ENCODE measurements at places on chromosomes 12 and 14. TPM values are rescaled to one million over a fixed set of nuclear protein-coding genes. Genes with fewer than 3 reads are reported as not detected.

GRCh38 chr12:131994589-131994988, 44.8 kb downstream of the EP400 start:
- peaks cover 8% of the 10 kb centered on the region for H3K4me1 ChIP-seq
- H3K27ac ChIP-seq: no peak overlapping the region
- no peak overlapping the region for H3K4me3 ChIP-seq
- no peak for DNase-seq
- peaks cover 63% of the 10 kb centered on the region for H3K36me3 ChIP-seq
- H3K27me3 ChIP-seq: no peaks in the 10 kb centered on the region

DNA sequence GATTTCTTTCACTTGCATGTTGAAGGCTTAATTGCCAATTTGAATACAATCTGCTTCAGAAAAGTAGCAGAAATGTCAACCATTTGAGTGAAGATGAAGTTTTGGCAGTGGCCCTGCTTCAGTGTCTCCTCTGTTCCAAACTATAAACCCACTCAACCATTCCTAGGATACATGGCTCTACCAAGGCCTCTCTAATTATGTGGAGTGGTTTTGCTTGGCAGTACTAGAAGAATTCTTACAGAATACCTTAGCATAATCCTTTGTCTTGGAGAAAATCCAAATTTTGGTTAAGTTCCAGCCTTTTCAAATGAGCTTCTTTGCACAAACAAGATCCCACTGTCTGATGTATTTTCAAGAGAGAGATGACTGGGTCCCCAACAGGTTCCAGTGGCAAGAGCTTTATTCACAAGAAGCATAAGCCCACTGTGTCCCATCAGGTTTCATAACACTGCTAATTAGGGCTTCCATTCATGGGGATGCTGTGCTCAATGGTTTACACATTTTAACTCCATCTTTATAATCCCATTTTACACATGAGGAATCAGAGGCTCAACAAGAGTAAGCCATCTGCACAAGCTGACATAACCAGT, 234.5 kb downstream of the IPO8 start:
- H3K4me1 ChIP-seq: no peaks in the 10 kb centered on the region
- DNase-seq: no peak
- H3K4me3 ChIP-seq: no peak overlapping the region
- H3K36me3 ChIP-seq: no peaks in the 10 kb centered on the region
- H3K27me3 ChIP-seq: no peaks in the 10 kb centered on the region

- no peaks in the 10 kb centered on the region for H3K27me3 ChIP-seq
- no peak overlapping the region for H3K4me3 ChIP-seq
- DNase-seq: no peak
- H3K4me1 ChIP-seq: no peaks in the 10 kb centered on the region
These were observed 41.0 kb upstream of the NPAS3 start for GRCh38 chr14:32897698-32898064.

The ANKRD13A gene
- total RNA-seq: 19.1 TPM

DNA sequence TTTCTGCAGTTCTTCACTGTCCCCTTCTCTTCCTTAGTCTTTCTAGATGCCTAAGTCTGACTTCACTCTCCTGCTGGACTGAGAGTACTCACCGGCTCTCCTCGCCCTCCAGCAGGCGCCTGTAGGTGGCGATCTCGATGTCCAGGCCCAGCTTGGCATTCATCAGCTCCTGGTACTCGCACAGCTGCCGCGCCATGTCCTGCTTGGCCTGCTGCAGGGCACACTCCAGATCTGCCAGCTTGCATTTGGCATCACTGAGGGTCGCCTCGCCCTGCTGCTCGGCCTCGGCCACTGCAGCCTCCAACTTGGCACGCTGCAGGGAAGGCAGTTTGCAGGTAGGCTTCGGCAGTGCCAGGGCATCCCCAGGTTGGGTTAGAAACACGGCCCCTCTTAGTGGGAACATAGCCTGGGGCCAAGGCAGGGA, 5.2 kb downstream of the KRT84 start:
- H3K4me1 ChIP-seq: no peaks in the 10 kb centered on the region
- H3K4me3 ChIP-seq: no peak overlapping the region
- H3K27me3 ChIP-seq: no peaks in the 10 kb centered on the region
- no peak overlapping the region for H3K27ac ChIP-seq
- peak; percentile 81 for DNase-seq

DNA sequence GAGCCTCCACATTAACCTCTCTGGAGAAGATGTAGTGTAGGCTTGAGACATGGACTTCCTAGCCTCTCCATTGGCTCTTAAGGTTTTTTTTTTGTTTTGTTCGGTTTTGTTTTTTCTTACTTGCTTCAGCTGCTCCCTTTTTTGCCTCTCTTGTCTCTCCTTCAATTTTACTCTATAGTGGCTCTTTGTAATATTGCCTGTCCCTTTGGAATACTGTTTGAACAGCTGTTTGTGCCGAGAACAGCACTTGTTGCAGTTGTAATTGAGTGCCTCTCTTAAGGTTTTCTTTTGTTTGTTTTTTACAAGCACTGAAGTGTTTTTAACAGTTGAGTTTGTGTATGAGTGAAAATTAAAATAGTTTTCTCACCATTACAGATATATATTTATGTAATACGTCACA, 567.7 kb downstream of the LRFN5 start:
- no peaks in the 10 kb centered on the region for H3K4me1 ChIP-seq
- no peak for DNase-seq

GRCh38 chr14:60064491-60065072, 27.1 kb upstream of the PCNX4 start:
- H3K4me3 ChIP-seq: no peak overlapping the region
- no peaks in the 10 kb centered on the region for H3K27me3 ChIP-seq
- no peak overlapping the region for H3K27ac ChIP-seq
- H3K4me1 ChIP-seq: no peaks in the 10 kb centered on the region
- no peak for DNase-seq
- H3K36me3 ChIP-seq: no peaks in the 10 kb centered on the region

GRCh38 chr12:115799610-115800009, 477.9 kb downstream of the MED13L start:
- no peak overlapping the region for H3K27ac ChIP-seq
- no peak overlapping the region for H3K4me3 ChIP-seq
- no peak for DNase-seq
- H3K36me3 ChIP-seq: 0 out of 2 replicates have a peak, but pooled peaks cover 4% of the 10 kb centered on the region
- H3K4me1 ChIP-seq: no peaks in the 10 kb centered on the region

DNA sequence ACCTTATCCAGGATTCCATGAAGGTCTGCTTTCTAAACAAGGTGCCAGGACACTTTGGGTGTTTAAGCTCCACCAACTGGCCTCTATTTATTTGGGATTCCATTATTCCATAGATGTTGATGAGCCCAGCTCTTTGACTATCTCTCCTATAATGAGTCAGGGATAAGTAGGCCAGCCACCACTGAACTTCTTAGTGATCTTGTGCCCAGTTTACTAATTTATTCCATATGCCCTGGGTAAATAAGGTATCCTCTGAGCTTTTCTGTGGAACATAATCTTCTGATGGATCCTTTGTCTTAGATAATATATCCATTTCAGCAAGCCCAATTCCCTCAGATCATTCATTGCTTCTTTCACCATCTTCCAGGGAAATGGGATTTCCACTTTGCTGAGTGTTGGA, 535.0 kb downstream of the FOXG1 start:
- no peak overlapping the region for H3K4me3 ChIP-seq
- H3K27ac ChIP-seq: no peak overlapping the region

- H3K4me1 ChIP-seq: peaks cover 7% of the 10 kb centered on the region
- H3K27ac ChIP-seq: no peak overlapping the region
- no peak overlapping the region for H3K4me3 ChIP-seq
- no peaks in the 10 kb centered on the region for H3K27me3 ChIP-seq
These were observed 27.8 kb downstream of the PELI2 start for GRCh38 chr14:56145965-56146364.

The TAS2R9 gene
- total RNA-seq: not detected

The GYS2 gene
- total RNA-seq: not detected

GRCh38 chr12:52655720-52656124, 3.7 kb upstream of the KRT2 start:
- no peaks in the 10 kb centered on the region for H3K36me3 ChIP-seq
- no peaks in the 10 kb centered on the region for H3K27me3 ChIP-seq
- H3K4me1 ChIP-seq: no peaks in the 10 kb centered on the region

DNA sequence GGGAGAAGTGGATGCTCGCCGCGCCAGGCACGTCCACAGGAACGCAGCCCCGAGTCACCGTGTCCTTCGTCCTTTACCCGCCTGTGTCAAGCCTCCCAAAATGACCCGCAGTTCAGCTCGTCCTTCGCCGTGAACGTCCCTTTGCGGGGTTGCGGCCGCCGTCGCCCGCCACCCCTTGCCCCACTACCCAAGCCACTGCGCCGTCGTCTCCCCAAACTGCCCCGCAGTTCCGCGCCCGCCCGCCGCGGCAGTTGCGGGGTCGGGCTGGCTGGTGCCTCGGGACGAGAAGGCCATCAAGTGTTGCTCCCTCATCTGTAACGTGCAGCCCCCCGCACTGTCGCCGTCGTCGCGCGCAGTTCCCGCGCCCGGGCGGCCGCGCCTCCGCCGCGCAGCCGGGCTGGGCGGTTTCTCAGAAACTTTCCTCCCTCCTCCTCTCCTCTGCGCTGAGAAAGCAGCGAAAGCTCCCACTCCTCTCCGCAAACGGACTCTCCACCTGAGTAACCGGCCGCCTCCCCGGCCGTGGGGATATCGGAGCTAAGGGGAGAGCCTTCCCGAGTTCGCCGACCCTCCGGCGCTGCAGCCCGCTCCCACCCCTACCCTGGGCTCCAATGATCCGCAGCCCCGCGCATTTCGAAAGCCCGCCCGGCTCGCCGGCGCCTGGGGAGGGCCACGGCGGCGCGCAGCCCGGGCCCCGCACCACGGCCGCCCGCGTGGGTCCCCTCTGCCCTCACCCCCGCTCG, 6.7 kb downstream of the CDKN1B start:
- peak overlapping the region; percentile 75 for H3K4me3 ChIP-seq
- 0 out of 2 replicates have a peak, but pooled peaks cover 2% of the 10 kb centered on the region for H3K4me1 ChIP-seq
- H3K36me3 ChIP-seq: peaks cover 14% of the 10 kb centered on the region
- H3K27ac ChIP-seq: no peak overlapping the region
- peak; percentile 56 for DNase-seq

GRCh38 chr14:24298892-24299254, 707 bp downstream of the DHRS1 start:
- peaks cover 4% of the 10 kb centered on the region for H3K4me1 ChIP-seq
- H3K27ac ChIP-seq: no peak overlapping the region
- H3K27me3 ChIP-seq: no peaks in the 10 kb centered on the region
- H3K4me3 ChIP-seq: peak overlapping the region; percentile 93
- H3K36me3 ChIP-seq: peaks cover 16% of the 10 kb centered on the region
- peak; percentile 38 for DNase-seq

DNA sequence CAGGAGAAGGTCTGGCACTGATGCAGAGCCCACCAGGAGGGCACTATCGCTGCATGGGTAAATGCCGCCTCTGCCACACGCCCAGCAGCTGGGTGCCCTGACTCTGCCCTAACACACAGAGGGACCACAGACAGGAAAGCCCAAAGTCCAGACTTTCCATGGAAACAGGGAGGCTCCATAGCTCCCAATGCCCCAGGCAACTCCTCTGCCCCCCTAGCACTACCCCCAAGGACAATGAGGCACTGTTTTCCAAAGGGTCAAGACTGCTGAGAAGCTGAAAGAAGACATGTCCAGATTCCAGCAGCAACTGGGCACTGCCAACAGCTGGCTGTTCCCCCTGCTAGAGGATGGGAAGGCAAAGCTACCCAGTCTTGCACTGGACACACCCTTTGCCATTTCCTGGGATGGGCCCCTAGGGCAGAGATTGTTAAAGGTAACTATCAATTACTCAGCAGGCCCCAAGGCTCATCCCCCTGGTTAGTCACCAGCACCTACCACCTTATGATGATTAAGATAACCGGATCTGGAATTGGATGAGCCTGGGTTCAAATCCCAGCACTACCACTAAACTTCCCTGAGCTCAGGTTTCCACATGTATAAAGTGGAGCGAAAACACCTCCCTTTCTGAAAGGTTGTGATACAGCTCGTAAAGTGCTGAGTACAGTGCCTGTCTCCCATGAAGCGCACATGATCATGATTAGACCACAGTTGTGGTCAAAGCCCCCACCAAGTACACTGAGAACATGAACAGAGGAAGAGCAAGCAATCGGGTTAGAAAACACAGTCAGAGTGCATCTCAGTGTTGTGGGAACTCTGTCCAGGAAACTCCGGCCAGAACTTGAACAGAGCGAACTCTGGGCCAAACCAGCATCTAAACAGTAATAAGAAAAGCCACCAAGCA, 3.3 kb downstream of the PXN start:
- DNase-seq: no peak
- no peaks in the 10 kb centered on the region for H3K36me3 ChIP-seq
- H3K4me3 ChIP-seq: no peak overlapping the region

- H3K4me3 ChIP-seq: no peak overlapping the region
- H3K4me1 ChIP-seq: no peaks in the 10 kb centered on the region
- H3K27me3 ChIP-seq: no peaks in the 10 kb centered on the region
- H3K27ac ChIP-seq: no peak overlapping the region
- peak; percentile 82 for DNase-seq
- H3K36me3 ChIP-seq: peaks cover 8% of the 10 kb centered on the region
These were observed 289.2 kb downstream of the ADGRD1 start for GRCh38 chr12:131242741-131243496.

GRCh38 chr12:40032433-40033241, 73.2 kb downstream of the SLC2A13 start:
- H3K27ac ChIP-seq: no peak overlapping the region
- DNase-seq: peak; percentile 80
- H3K36me3 ChIP-seq: peaks cover 3% of the 10 kb centered on the region
- H3K27me3 ChIP-seq: no peaks in the 10 kb centered on the region

- no peaks in the 10 kb centered on the region for H3K4me1 ChIP-seq
- no peaks in the 10 kb centered on the region for H3K27me3 ChIP-seq
- H3K27ac ChIP-seq: no peak overlapping the region
- no peak for DNase-seq
These were observed 82.7 kb downstream of the FUT8 start for GRCh38 chr14:65495196-65495595.

DNA sequence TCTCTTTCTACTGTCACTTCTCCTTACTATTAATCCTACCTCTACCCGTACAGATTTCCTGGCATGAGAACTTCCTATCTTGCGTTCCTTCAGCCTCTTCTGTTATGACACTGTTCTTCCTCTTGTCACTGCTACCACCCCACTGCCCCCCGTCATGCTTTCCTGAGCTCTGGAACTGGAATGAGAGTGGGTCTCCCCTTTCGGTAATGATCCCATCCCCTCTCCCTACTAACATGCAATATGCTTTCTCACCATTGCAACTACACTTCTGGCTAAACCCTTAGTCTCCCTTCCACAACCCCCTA, 4.9 kb upstream of the AP1G2 start:
- H3K27me3 ChIP-seq: peaks cover 7% of the 10 kb centered on the region
- no peak for DNase-seq
- peaks cover 6% of the 10 kb centered on the region for H3K4me1 ChIP-seq
- H3K4me3 ChIP-seq: no peak overlapping the region
- no peak overlapping the region for H3K27ac ChIP-seq

DNA sequence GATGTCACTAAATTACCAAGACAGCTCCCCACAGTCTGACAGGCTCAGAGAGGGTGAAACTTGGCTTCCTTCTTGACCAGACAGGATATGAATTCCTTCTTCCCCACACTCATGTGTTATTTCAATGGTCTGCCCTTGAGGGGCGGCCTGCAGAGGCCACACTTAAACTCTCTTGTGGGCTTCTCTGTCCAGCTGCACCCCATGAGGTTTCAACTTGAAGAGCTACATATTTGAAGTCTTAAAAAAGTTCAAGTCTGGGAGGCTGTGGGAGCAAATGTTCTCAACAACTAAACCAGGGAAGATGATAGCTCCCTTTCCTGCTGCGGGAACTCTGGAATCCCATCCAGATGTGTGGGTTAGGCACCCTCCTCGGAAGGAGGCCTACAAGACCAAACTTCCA, 98.3 kb downstream of the TTC7B start:
- no peaks in the 10 kb centered on the region for H3K36me3 ChIP-seq
- H3K27me3 ChIP-seq: no peaks in the 10 kb centered on the region
- no peak for DNase-seq
- H3K27ac ChIP-seq: no peak overlapping the region
- H3K4me3 ChIP-seq: no peak overlapping the region
- peaks cover 2% of the 10 kb centered on the region for H3K4me1 ChIP-seq
